ENCODE measurements at places on chromosomes 5 and 9.

DNA sequence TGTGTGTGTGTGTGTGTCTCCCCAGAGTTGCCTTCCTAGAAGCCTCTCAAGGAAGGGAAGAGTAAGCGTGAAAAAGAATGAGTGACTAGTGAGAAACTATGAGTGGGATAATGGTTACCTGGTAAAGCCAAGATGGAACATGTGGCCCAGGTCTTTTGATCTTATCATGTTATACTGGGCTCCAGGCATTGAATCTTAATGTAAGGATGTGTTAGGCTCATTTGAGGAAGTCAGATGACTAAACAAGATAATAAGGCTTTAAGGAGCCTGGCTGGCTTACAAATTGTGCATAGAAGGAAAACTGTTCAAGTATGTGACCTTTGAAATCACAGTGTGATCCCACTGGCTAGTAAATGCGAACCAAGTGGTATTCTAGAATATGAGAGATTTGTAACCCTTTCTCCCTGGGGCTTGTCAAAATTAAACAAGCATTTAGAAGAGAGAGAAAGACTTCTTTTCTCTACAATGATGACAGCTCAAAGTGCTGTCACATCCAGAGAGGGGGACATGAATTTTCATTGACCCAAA lies 29.9 kb upstream of the HMHB1 start:
- no peak for DNase-seq

DNA sequence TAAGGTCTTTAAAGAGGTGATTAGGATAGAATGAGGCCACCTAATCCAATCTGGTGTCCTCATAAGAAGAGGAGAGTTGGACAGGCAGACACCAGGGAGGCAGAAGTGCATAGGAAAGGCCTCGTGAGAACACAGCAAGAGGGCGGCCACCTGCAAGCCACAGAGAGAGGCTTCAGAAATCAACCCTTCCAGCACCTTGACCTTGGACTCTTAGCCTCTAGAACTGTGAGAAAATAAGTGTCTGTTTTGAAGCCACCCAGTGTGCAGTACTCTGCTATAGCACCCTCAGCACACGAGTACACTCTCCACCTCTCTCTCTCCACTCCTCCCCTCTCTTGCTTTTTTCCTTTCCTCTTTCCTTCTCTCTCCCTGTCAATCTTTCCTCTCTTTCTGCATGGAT lies 26.8 kb downstream of the NIPAL4 start:
- no peak for DNase-seq

DNA sequence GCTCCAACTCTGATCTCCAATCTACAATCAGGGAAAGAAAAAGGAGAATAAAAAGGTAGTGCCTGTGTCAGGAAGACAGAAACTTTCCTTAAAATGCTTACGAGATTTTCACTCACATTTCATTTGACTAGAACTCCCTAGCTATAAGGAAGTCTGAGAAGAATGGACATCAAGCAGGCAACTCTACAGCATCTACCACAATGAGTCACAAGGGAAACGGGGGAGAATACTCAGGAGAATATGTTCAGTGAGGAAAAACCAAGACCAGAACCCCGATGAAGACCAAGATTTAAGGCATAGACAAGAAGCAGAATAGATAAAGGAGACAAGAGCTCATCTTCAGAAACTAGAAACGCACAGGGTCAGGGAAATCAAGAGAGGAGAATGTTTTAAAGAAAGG lies 9.0 kb upstream of the SETD9 start:
- DNase-seq = no peak

GRCh38 chr9:78438211-78438610 lies 141.3 kb downstream of the PSAT1 start:
- no peak for DNase-seq

DNA sequence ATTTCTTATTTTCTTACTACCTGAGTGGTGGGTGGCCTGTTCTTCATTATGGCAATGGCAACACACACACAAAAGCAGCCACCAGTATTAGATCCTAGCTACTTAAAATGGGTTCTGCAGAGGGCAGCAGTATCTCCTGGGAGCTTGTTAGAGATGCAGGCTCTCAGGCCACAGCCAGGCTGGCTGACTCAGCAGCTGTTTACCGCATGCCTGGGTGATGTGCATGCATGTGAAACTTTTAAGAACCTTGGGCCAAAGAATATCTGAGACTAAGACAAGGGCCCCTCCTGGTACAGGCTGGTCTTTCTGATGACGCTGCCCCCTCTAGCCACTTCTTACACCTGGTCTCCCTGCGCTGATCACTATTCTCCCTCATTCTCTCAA lies 399.0 kb downstream of the MED10 start:
- no peak for DNase-seq

GRCh38 chr5:96977228-96977627 lies 41.3 kb downstream of the LNPEP start:
- DNase-seq = no peak

GRCh38 chr9:21096901-21097255 lies 19.1 kb upstream of the IFNB1 start:
- DNase-seq = no peak

- DNase-seq = peak; percentile 21
Observed at GRCh38 chr9:133772581-133772980, 34.4 kb upstream of the SARDH start.

DNA sequence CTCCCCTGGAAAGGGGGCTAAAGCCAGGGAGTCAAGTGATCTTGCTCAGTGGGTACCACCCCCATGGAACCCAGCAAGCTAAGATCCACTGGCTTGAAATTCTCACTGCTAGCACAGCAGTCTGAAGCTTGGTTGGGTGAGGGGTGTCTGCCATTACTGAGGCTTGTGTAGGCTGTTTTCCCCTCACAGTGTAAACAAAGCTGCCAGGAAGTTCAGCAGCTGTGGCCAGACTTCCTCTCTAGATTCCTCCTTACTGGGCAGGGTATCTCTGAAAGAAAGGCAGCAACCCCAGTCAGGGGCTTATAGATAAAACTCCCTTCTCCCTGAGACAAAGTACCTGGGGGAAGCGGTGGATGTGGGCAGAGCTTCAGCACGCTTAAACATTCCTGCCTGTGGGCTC lies 17.1 kb upstream of the EPB41L4A start:
- DNase-seq = no peak

- no peak for DNase-seq
Observed at GRCh38 chr9:133943781-133944745, 48.1 kb downstream of the VAV2 start.

DNA sequence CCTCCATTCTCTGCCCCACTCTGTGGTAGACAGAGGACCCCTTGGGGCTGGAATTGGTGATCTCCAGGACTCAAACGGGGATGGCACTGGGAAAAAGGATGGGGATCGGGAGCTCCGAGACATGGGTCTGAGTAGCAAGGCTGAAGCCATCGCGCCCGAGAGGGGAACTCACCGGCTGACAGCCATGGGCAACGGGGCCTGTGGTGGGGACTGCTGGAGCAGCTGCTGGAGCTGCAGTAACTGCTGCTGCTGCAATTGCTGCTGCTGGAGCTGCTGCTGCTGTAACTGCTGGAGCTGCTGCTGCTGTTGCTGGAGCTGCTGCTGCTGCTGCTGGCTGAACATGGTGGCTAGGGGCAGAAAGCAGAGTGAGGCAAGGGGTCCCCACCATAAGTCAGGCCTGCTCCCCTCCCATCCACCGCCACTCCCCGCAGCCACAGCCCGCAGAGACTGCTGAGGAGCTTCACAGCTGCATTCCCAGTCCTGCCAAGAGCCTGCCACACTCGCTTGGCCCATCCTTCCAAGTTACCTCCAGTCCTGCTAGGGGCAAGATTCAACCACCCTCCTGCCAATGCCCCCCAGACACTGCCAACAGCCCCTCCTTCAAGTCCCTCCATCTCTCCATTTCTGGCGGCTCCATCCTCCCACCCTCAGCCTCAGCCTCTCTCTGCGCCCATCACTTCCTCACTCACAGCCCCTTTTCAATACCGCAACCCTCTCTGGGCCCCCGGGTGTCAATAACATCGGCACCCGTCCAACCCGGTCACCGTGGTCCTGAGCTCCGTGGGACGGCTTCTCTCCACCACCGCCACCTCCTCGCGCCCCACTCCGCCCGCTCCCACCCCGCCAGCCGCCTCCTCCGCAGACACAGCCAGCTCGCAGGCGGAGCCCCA lies 611 bp downstream of the CIZ1 start:
- no peak for DNase-seq

DNA sequence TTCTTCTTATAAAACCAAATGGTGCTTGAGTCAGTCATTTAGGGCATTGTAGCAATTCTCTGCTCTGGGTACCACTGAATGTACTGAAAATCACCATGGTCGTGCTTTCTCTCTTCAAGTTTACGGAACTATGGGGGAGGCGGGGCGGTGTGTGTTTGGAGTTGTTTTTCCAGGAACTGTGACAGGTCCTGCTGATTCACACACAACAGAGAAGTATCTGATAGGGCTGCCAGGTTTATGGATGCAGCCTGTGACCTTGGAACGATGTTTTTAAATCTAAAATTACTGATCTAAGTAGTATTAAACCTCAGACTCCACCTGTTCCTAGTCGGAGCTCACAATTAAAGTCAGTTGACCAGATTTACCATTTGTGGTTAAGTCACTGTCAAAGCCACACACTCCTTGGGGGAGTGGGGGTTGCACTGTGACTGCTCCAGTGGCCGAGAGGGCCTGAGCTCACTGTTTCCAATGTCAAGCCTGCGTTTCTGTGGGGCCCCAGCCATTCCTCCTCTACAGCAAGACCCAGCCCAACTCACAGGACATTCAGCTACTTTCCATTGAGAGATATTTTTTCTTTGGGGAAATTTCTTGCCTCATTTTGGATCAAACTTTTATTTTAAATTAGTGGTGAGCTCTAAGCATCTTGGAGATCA lies 44.4 kb downstream of the GADD45G start:
- no peak for DNase-seq

DNA sequence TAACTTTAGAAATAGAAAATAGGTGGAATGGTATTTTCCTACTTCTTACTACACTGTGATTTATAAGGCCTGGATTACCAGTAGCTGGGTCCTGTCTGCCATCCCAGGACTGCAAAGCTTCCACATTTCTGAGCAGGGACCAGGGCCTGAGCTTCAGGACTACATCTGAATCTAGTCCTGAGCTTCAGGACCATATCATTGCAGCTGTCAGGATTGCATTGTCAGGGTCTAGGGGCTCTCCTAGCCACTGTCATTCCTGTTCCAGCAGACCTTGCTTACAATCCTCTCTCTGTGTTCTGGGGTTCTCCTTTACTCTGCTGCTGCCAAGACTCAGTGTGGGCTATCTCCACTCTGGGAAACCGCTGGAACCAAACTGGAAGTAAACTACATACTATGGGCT lies 16.3 kb downstream of the RAB3C start:
- DNase-seq = no peak

- no peak for DNase-seq
Observed at GRCh38 chr9:33125461-33125860, 41.7 kb downstream of the B4GALT1 start.

GRCh38 chr5:40233268-40233667 lies 446.4 kb upstream of the PTGER4 start:
- no peak for DNase-seq

DNA sequence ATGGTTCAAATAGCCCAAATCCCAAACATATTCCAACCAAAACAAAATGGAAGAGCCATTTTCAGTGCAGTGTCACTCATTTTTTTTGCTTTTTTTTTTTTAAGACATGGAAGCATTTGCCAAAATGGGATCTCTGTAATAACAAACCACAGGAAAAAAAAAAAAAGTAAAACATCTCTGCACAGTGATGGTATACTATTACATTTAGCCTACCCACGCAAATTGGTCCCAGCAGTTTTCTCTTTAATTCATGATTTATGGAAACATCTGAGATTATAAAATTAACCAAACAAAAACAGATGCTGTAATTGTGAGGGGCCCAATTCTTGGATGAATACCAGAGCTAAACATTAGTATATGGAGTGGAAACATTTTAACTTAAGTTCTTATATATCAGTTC lies 566.6 kb downstream of the ZNF608 start:
- no peak for DNase-seq

GRCh38 chr9:35725362-35725761 lies 6.6 kb downstream of the TLN1 start:
- DNase-seq = no peak

GRCh38 chr5:154567155-154567554 lies 89.1 kb upstream of the HAND1 start:
- no peak for DNase-seq

DNA sequence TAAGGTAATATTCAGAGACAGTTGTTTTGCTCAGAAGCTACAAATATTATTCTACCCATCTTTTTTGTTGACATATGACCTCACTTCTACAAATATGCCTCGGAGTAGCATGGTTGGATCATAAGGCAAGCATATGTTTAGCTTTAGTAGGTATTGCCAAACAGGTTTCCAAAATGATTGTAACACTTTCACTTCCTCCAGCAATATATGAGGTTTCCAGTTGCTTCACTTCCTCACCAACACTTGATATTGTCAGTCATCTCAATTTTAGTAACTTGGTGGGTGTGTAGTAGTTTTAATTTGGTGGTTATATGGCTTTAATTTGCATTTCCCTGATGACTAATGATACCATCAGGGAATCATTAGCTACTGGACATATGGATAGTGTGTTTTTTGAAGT lies 46.7 kb downstream of the TNFSF8 start:
- DNase-seq = no peak

DNA sequence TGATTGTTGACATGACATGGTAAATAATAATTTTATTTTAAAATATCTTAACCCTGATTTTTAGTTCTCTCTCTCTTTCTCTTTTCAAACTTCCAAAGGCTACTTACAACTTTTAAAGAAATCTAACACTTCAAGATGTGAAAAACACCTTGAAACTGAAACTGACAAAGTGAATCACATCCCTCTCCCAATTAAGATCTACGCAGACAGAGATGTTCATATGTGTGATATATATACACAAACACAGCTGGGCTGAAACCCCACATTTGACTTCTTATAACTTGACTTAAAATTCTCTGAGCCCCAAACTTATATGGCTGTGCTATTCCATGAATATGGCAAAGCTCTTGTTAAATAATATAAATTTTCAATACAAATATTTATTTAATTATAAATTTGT lies 261.2 kb upstream of the PTPRD start:
- no peak for DNase-seq

DNA sequence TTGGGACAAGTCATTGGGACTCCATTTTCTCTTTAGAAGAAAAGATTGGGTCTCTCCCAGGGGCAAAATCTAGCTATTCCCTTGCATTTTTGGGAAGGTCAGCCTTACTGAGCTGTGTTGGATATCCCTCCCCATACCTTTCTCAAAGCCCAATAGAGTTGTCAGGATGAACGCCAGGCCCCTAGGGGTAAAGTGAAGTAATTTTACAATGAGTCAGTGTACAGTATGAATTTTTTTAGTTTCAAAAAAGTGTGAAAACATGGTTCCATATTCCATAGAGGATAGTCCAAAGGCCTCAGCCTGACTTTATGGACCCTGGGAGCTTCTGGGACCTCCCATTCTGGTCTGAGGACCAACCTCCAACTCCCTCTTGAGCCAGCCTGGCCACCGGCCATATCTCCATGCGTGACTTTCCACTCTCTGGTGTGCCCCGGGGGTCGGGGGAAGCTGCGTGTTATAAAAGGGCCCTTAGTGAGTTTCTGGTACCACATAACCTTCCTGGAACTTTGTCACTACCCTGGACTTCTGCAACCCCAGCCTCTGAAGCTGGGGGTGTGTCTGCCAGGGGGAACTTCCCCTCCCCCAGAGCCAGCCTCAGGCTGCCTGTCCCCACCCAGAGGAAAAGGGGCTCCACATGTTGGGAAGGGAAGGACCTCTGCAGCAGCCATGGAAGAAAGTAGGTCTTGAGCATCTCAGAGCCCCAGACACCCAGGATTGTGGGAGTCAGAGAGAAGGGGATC lies 52.4 kb upstream of the SYNPO start:
- DNase-seq = no peak
